ENCODE measurements at places on chromosomes 3 and 15. TPM values are rescaled to one million over a fixed set of nuclear protein-coding genes. Genes with fewer than 3 reads are reported as not detected.
A peak's percentile ranks its signal among the peaks of the same experiment; 100 is the strongest.

DNA sequence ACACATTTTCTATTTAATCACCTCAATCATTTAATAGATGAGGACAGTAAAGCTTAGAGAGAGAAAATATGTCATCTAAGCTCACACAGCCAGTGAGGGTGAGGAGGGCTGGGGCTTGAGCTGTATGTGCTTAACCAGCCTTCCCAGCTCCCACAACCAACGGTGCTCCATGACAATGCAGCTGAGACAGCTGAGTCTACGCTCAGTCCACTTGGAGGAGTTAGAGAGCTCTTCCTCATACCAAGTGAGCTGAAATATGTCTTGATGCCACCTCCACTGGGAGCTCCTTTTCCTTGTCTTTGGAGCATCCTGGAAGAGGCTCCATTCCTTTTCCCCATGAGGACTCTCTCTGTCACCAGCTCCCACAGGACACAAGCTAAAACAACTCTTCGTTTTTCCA is 9.3 kb downstream of the HOMER2 start:
- peak; percentile 47 for DNase-seq

DNA sequence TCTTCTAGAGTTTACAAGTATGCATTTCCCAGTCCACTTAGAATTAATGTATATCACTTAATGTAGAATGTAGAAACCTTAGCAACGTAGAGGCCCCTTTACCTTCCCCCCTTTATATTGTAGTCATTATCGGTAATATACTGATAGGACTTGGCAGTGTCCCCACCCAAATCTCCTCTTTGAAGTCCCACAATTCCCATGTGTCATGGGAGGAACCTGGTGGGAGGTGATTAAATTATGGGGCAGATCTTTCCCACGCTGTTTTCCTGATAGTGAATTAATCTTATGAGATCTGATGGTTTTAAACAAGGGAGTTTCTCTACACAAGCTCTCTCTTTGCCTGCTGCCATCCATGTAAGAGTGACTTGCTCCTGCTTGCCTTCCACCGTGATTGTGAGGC is 31.0 kb downstream of the ARL8B start:
- DNase-seq, result no peak

GRCh38 chr3:197015790-197016736 is 13.6 kb downstream of the MELTF start:
- DNase-seq, result no peak

DNA sequence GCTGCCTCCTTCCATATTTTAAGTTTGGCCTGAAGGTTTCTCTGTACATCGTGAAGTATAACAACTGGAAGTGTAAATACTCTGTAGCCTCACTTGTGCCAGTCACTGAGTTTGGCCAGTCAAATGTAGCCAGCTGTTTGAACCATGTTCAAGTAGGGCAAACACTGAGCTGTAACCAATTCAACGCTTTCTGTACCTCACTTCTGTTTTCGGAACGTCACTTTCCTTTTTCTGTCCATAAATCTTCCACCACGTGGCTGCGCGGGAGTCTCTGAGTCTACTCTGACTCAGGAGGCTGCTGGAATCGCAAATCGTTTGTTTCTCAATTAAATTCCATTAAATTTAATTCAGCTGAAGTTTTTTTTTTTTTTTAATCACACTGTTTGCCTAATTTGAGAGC is 88.8 kb upstream of the RARB start:
- DNase-seq, result peak; percentile 32

DNA sequence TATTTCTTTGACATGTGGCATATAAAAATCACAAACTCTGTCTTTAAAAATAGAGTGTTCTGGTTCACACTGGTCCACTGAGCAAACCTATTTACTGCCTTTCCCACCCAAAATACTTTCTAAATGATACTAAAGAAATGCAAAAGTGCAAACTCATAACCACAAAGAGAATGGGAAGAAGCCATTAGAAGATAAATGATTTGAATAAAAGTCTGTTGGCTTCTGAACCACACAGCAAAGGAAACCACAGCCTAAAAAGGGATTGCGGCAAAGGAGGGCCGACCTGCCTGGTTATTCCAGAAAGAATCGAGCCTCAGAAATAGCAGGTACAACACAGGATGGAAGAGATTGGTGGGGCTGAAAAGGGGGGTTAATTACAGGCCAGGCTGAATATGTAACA is 599.5 kb downstream of the FHIT start:
- no peak for DNase-seq

DNA sequence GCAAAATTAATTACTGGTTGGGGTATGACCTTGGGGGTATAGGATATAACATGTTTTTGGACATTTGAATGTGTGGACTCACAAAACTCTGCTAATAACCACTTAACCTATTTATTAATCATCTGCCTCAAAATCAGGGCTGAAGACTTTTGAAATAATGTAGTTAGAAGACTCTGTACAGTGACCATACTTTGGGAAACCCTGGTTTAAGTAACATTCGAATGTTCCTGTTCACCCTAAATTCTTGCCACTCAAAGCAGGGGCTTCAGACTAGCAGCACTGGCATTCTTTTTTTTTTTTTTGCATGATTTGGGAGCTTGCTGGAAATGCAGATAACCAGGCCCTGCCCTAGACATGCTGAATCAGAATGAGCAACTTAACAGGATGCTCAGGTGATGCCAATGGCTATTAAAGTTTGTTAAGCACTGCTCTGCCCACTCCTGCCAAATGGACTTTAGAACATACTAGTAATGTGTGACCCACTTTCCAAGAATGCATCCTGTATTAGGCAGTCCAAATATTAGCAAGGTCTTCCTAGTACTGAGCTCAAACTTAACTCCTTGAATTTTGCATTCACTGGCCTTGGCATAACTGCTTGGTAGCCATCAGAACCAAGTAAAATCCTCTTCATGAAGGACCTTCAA is 12.7 kb upstream of the ST3GAL6 start:
- DNase-seq, result no peak

GRCh38 chr3:49026536-49026935 is 2.7 kb downstream of the IMPDH2 start:
- no peak for DNase-seq

DNA sequence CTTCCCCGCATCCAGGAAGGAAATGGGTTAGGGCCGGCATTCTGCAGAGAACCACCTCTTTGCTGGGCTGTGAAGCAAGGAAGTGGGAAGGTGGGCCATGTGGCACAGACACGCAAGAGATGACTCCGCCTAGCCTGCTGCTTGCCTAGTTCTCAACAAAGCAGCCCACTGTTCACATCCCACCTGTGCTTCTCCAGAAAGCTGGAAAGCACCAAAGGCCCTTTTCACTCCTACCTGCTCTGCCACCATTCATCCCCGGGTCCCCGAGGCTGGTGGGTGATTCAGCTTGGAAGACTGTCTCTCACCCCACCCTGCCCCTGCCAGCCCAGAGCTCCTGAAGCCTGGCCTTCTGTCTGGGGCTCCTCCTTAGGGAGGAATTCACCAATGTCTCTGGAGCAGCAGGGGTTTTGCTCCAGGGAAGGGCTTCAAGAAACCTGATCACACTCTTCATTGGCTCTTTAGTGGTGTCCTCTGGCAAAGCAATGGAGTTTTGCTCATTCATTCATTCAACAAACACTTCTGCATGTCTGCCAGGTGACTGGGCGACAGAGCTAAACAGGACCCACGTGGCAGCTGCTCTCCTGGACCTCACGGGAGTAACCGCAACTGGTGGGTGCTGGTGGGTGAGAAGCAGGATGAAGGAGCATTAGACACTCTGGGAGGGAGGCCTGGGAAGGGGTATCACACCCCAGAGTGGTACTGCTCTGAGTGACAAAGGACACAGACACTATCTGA is 145.4 kb upstream of the TLE3 start:
- no peak for DNase-seq

DNA sequence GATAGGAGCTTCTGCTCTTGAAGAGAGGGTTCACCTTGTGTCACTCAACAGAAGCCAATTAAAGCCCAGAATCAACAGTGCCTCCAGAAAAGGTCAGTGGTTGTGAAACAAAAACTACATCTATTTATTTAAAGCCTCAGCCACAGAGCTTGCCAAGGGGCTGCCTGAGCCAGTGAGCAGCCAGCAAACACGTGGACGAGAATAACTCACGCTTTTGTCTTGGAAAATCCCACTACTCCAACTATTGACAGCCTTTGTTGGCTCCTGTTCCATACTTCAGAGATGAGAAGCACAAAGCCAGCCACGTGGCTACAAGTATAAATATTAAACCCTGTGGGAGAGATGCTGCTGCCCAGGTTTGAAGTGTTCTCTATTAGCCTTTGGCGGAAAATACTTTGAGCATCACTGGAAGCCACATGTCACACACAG is 10.3 kb downstream of the GPR156 start:
- DNase-seq, result peak; percentile 22

GRCh38 chr3:87336761-87337160 is 60.4 kb upstream of the POU1F1 start:
- peak; percentile 59 for DNase-seq

DNA sequence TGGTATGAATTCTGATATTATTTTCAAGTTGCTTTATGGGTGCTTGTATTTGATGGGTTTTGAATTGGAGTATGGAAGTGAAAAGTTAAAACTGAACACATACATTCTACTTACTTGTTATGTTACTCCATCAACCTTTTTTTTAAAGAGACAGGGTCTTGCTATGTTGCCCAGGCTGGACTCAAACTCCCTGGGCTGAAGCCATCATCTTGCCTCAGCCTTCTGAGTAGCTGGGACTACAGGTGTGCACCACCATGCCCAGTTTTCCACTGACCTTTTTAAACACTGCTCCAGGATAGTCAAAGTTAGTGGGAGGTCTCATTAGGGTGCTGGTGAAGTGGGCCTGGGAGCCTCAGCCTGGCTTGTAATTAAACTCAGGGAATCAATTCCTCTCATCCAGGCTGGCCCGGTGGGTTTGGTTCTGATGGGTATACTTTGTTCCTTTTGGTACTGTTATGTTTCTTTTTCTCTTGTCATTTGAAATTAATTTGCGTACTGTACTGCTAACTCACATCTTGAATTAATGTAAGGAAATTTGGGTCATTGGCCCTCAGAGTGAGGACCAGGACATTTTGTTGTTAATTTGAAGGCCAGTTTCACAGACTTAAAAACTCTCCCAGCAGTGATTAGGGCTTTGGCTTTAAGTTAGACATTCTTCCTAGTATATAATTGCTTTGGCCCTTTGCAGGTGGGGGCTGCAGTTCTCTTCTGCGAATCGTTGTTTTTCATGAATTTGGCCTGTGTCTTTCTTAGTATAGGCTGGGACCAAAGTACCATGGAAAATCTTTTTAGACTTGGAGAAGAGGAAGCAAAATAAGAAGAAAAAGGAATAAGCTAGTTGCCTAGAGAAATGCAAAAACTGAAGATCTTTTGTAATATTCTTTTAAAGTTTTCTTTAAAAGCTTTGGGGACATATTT is 66.9 kb downstream of the FNDC3B start:
- no peak for DNase-seq

DNA sequence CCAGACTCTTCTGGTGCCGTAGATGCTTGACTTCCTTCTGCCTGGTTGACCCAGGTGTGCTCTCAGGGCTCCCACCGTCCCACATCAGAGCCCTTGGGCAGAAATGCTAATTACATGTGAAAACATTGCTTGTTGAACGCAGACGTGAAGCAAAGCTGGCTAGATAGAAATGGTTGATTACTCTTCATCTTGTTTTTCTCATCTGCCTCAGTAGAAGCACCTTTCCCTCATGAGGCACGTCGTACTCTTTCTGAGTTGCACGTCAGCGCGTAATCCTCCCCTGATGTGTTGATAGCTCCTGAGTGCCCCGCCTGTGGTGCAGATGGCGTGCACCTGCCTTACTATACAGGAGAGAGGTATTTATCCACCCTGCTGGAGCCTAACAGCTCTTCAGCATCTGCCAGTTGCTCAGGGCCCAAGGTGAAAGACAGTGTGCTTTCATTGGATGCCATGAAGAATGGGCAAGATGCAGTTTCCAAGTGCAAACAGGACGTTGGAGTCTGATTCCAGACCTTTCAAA is 18.1 kb downstream of the MAP6D1 start:
- DNase-seq, result no peak

- peak; percentile 52 for DNase-seq
Measured at GRCh38 chr3:57006179-57006657, 54.2 kb upstream of the SPATA12 start.

GRCh38 chr15:38373016-38373415 is 80.9 kb upstream of the FAM98B start:
- DNase-seq, result no peak

DNA sequence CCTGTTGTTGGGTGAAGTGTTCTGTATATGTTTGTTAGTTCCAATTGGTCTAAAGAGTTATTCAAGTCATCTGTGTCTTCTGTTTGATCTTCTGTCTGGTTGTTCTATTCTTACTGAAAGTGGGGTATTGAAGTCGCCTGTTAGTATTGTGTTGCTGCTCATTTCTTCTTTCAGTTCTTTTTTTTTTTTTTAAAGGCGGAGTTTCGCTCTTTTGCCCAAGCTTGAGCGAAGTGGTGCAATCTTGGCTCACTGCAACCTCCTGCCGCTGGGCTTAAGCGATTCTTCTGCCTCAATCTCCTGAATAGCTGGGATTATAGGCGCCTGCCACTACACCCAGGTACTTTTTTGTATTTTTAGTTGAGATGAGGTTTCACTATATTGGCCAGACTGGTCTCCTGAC is 23.5 kb downstream of the PFN2 start:
- no peak for DNase-seq

GRCh38 chr3:43142472-43142871 is 36.6 kb upstream of the POMGNT2 start:
- no peak for DNase-seq

- DNase-seq, result no peak
Measured at GRCh38 chr3:58604031-58604430, 26.8 kb upstream of the FAM107A start.

DNA sequence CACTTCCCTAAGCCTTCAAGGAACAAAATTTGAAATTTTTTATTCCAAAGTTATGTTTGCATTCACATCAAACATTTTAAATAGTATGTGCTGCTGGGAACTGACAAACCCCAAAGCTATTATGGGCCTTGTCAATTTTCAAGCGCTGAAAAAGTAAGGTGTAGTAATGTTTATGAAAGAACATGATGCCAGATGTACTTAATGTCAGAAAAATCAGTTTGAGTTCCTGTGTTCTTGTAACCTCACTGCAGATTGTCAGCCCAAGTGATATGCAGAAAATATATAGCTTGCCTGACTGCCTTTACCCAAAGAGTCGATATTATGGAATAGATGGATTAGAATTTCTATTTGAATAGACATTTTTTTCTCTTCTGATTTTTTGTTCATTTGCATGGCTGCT is 20.8 kb upstream of the DIPK2A start:
- no peak for DNase-seq

GRCh38 chr15:68059630-68060029 is 5.5 kb downstream of the PIAS1 start:
- DNase-seq, result no peak

TMEM158 gene
- total RNA-seq, result 181 TPM

LYZL4 gene
- total RNA-seq, result not detected

ZXDC gene
- total RNA-seq, result 14.5 TPM

TMEM45A gene
- total RNA-seq, result 38.8 TPM

CD200 gene
- total RNA-seq, result not detected

ARGFX gene
- total RNA-seq, result not detected

ADGRG7 gene
- not detected for total RNA-seq

C3orf85 gene
- not detected for total RNA-seq

SNX22 gene
- not detected for total RNA-seq

KPNA4 gene
- total RNA-seq, result 29.4 TPM

PML gene
- 67.5 TPM for total RNA-seq

Measured in LHCN-M2 (cell line).